ENCODE measurements at places on chromosomes 12 and 14. TPM values are rescaled to one million over a fixed set of nuclear protein-coding genes. Genes with fewer than 3 reads are reported as not detected.
A peak's percentile ranks its signal among the peaks of the same experiment; 100 is the strongest.

GRCh38 chr14:70177081-70177800 is 11.5 kb downstream of the SLC8A3 start:
- DNase-seq, result no peak
- H3K36me3 ChIP-seq, result no peaks in the 10 kb centered on the region
- no peaks in the 10 kb centered on the region for H3K4me1 ChIP-seq
- H3K27me3 ChIP-seq, result no peaks in the 10 kb centered on the region
- no peak overlapping the region for H3K4me3 ChIP-seq

GRCh38 chr12:752695-753610 is 574 bp downstream of the WNK1 start:
- peak; percentile 89 for DNase-seq
- H3K36me3 ChIP-seq, result no peaks in the 10 kb centered on the region
- H3K4me1 ChIP-seq, result peaks cover 28% of the 10 kb centered on the region
- H3K27me3 ChIP-seq, result no peaks in the 10 kb centered on the region

DNA sequence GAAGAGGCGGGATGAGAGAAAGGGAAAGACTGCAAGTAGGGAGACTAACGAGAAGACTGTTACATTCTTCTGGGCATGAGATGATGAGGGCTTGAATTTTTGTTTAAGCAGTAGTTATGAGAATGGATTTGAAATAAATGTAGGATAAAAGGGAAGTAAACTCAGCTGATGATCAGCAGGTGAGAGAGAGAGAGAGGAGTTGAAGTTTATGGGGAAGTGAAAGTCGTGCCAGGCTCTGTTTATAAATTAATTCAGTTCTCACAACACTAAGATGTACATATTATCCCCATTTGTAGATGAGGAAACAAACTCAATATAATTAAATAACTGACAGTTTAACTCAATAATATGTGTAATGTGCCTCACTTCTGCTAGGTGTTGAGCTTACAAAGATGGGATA is 170.0 kb upstream of the RMST start:
- no peak overlapping the region for H3K4me3 ChIP-seq
- H3K27me3 ChIP-seq, result no peaks in the 10 kb centered on the region
- no peak overlapping the region for H3K27ac ChIP-seq
- DNase-seq, result no peak
- H3K4me1 ChIP-seq, result no peaks in the 10 kb centered on the region

- H3K27me3 ChIP-seq, result no peaks in the 10 kb centered on the region
- peaks cover 18% of the 10 kb centered on the region for H3K4me1 ChIP-seq
- peaks cover 27% of the 10 kb centered on the region for H3K36me3 ChIP-seq
- peak overlapping the region; percentile 96 for H3K27ac ChIP-seq
- peak overlapping the region; percentile 96 for H3K4me3 ChIP-seq
- no peak for DNase-seq
Observed at GRCh38 chr12:14802247-14802646, 1.0 kb downstream of the WBP11 start.

Gene SYNDIG1L
- total RNA-seq, result 2.9 TPM

DNA sequence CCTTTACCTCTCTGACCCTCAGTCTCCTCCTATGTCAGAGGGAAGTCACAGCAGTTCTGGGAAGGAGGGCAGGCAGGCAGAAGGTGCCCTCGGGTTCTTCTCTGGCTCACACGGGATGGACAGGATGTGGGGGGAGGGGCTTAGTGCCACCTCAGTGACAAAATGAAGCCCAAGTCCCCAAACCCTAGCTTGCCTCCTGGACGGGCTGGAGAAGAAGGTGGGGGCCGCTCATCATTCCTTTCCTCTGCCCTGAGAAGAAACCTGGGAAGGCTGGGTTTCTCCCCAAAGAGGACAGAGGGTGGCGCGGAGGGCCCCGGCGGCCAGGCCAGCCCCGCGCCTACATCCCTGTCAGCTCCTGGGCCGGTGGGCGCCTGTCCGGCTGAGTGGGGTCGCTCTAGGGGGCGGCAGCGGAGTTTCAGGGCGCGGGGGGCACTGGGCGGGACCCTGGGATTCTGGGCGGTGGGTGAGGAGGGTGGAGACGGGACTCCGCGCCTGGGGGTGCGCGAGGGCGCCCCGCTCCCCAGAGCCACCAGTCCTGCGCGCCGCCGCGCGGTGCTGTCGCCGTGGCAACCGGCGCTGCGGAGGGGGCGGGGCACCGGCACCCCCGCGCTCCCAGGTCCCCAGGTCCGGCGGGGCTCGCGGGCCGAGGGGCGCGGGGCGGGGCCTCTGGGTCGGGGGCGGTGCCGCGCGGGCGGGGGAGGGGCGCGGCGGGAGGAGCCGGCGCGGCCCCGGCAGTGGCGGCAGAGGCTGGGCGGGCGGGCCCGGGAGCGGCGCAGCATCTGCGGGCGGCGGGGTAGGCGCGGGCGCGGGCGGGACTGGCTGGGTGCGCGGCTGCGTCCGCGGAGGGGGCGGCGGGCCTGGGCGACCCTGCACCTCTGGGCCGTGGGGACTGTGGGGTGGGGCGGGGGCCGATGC is at the start of gene TMEM121:
Gene TMEM121, plus strand, starts transcription at position 723 of the 915 bp plus-strand sequence. CDS start 2,252 bp downstream, outside the sequence.
- peak within 1 kb of the TSS; percentile 64 for H3K4me3 ChIP-seq
- peaks cover 28% of the 10 kb centered on the region for H3K4me1 ChIP-seq
- no peak within 1 kb of the TSS for H3K27ac ChIP-seq
- DNase-seq, result peak; percentile 59
- H3K27me3 ChIP-seq, result peaks cover 12% of the 10 kb centered on the region
- H3K36me3 ChIP-seq, result no peaks in the 10 kb centered on the region

DNA sequence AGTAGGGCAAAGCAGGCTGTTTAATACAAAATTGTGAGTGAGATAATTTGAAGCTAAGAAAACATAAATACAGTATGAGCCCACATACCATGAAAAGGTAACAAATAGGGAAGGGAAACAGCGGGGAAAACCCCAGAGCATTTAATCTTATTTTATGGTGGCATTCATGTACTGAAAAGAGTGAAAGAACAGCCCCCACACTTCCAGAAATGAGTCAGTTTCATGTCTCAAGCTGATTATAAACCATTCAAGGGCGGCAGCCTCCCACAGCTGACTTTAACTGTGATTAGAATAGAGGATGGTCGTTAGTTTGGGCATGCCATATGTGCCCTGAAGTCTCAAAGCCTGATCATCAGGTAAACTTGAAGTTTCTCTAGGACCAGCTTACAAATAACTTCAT is 64.5 kb downstream of the FOXG1 start:
- no peak overlapping the region for H3K27ac ChIP-seq
- no peaks in the 10 kb centered on the region for H3K27me3 ChIP-seq
- no peak for DNase-seq
- no peaks in the 10 kb centered on the region for H3K36me3 ChIP-seq

DNA sequence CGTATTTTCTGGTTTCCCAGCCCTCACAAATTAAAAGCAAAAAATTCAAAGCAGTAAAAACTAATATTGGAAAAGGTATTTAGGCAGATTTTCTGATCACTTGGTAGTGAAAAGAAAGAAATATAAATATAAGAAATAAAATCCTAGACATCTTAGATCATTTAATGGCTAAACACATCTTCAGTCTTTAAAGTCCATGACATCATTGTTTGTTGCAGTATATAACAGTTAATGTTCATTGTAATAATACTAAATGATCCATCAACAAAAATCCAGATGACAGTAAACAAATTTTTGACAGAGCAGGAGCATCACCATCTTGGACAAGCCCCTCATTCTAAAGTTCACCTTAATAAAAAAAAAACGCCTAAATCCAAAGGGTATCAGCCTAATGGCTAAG is 29.2 kb upstream of the CAPRIN2 start:
- no peaks in the 10 kb centered on the region for H3K27me3 ChIP-seq
- no peaks in the 10 kb centered on the region for H3K36me3 ChIP-seq
- no peak for DNase-seq
- H3K4me1 ChIP-seq, result no peaks in the 10 kb centered on the region

Gene KCNK13
- 0.81 TPM for total RNA-seq

Gene RPGRIP1
- 1.7 TPM for total RNA-seq

DNA sequence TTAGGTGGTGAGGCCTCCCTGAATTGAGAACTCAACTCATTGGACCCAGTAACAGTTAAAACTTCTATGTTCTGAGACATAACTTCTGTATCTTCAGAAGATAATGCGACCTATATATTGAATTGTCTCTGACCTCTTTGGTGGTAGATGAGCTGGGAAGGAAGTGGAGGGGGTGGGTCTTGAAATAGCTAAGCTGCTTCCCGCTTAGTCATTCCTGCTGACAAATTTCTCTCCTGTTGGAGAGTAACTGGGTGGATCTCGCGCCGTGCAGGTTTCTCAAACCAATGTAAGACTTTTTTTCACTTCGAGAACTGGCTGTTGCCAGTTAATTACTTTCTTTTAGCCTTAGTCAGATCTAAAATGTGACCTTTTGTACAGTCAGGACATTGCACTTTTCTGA is 100.8 kb downstream of the PPHLN1 start:
- H3K27ac ChIP-seq, result no peak overlapping the region
- H3K36me3 ChIP-seq, result peaks cover 5% of the 10 kb centered on the region
- no peak for DNase-seq
- H3K27me3 ChIP-seq, result no peaks in the 10 kb centered on the region
- H3K4me1 ChIP-seq, result peaks cover 14% of the 10 kb centered on the region

- H3K36me3 ChIP-seq, result no peaks in the 10 kb centered on the region
- H3K4me3 ChIP-seq, result no peak overlapping the region
- DNase-seq, result no peak
- no peaks in the 10 kb centered on the region for H3K4me1 ChIP-seq
Observed at GRCh38 chr12:24791622-24792021, 157.3 kb downstream of the BCAT1 start.

Gene TMEM132C
- total RNA-seq, result 0.64 TPM

Gene WIF1
- 171 TPM for total RNA-seq

- no peaks in the 10 kb centered on the region for H3K36me3 ChIP-seq
- H3K27me3 ChIP-seq, result no peaks in the 10 kb centered on the region
- H3K4me3 ChIP-seq, result no peak overlapping the region
- no peak for DNase-seq
Observed at GRCh38 chr12:46800160-46800559, 25.6 kb downstream of the SLC38A4 start.

DNA sequence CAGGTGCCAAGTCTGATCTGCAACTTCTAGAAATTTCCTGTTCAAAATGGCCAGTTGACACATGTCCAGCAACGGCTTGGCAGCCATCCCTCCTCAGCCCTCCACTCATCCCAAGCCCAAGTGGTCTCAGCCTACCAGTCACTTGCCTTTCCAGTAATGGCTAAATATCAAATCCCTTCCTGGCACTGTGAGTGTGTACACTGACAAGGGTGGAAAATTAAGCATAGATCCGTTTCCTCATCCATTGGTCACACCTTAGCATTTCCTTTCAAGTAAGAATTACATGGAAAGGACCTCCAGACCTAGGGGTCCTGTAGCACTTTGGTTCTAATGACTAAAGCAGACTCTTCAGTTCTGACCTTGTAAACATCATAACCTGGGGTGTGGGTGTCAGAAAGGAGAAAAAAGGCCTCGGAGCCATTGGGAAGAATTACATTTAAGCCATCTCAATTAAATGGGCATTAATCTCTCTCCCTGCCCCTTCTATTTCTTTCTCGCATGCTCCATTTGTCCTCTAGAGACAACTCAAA is 15.4 kb downstream of the LLPH start:
- no peak for DNase-seq
- no peaks in the 10 kb centered on the region for H3K27me3 ChIP-seq
- no peaks in the 10 kb centered on the region for H3K36me3 ChIP-seq
- no peak overlapping the region for H3K4me3 ChIP-seq
- H3K27ac ChIP-seq, result no peak overlapping the region
- H3K4me1 ChIP-seq, result peaks cover 9% of the 10 kb centered on the region

Gene TAC3
- not detected for total RNA-seq

Gene PROX2
- not detected for total RNA-seq

Gene GARIN6
- total RNA-seq, result not detected

Gene PTMS
- total RNA-seq, result 323 TPM

- H3K27ac ChIP-seq, result no peak overlapping the region
- peaks cover 91% of the 10 kb centered on the region for H3K36me3 ChIP-seq
- no peak for DNase-seq
Observed at GRCh38 chr12:132727091-132727794, 16.6 kb downstream of the PGAM5 start.

GRCh38 chr12:113899042-113899560 is 67.0 kb downstream of the RBM19 start:
- peaks cover 10% of the 10 kb centered on the region for H3K36me3 ChIP-seq
- H3K27ac ChIP-seq, result no peak overlapping the region
- H3K4me3 ChIP-seq, result no peak overlapping the region
- no peak for DNase-seq
- H3K27me3 ChIP-seq, result no peaks in the 10 kb centered on the region

DNA sequence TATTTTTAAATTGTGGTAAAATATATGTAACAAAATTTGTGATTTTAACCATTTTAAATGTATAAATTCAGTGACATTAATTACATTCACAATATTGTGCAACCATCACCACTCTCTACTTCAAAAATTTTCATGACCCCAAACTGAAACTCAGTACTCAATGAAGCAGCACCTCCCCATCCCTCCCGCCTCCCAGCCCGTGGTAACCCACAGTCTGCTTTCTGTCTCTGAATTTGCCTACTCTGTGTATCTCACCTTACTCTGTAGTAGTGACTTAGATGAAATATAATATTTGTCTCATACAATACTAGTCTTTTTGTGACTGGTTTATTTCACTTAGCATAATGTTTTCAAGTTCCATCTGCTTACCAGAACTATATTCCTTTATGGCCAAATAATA is 36.2 kb downstream of the EML1 start:
- DNase-seq, result no peak
- no peak overlapping the region for H3K27ac ChIP-seq
- no peaks in the 10 kb centered on the region for H3K36me3 ChIP-seq
- H3K4me3 ChIP-seq, result no peak overlapping the region
- no peaks in the 10 kb centered on the region for H3K4me1 ChIP-seq

Gene TAS2R46
- 1.3 TPM for total RNA-seq

- no peaks in the 10 kb centered on the region for H3K36me3 ChIP-seq
- H3K4me1 ChIP-seq, result no peaks in the 10 kb centered on the region
- H3K27ac ChIP-seq, result no peak overlapping the region
- DNase-seq, result peak; percentile 38
- H3K27me3 ChIP-seq, result no peaks in the 10 kb centered on the region
- H3K4me3 ChIP-seq, result no peak overlapping the region
Observed at GRCh38 chr14:101193845-101194372, 290.4 kb upstream of the RTL1 start.

GRCh38 chr12:18640321-18640955 is 97.4 kb downstream of the PLCZ1 start:
- H3K4me3 ChIP-seq, result no peak overlapping the region
- no peaks in the 10 kb centered on the region for H3K27me3 ChIP-seq
- no peaks in the 10 kb centered on the region for H3K4me1 ChIP-seq

- no peaks in the 10 kb centered on the region for H3K4me1 ChIP-seq
- H3K27ac ChIP-seq, result no peak overlapping the region
- DNase-seq, result no peak
- no peaks in the 10 kb centered on the region for H3K27me3 ChIP-seq
Observed at GRCh38 chr14:72744416-72745120, 149.3 kb downstream of the DPF3 start.

DNA sequence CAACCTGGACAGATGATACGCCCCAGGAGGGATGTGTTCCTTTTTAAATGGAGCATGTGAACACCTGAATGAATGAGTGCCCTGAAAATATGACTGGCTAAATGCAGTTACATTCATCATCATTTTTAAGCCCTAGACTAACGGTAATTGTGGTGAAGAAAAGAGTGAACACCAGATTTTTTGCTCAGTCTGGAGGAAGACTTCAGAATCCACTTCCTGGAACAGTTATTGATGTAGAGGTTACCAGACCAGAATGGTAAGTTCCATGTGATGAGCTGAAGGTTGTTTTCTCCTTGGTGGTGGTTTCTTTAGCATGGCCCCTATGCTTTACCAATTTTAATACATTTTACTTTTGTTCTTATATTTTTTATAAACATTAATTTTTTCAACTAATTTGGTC is 29.3 kb downstream of the PIWIL1 start:
- H3K36me3 ChIP-seq, result no peaks in the 10 kb centered on the region
- peaks cover 26% of the 10 kb centered on the region for H3K27me3 ChIP-seq
- no peaks in the 10 kb centered on the region for H3K4me1 ChIP-seq
- no peak for DNase-seq
- H3K27ac ChIP-seq, result no peak overlapping the region

Gene DPY19L2
- total RNA-seq, result 2.3 TPM

All from upper lobe of right lung (tissue), 1 donor.